Left lobe of liver (tissue), 2 donors: ENCODE measurements at places on chromosomes 3 and 15. TPM values are rescaled to one million over a fixed set of nuclear protein-coding genes. Genes with fewer than 3 reads are reported as not detected.
A peak's percentile ranks its signal among the peaks of the same experiment; 100 is the strongest.

PPP2R3A gene
- 1.5 TPM for total RNA-seq

GHSR gene
- not detected for total RNA-seq

DNA sequence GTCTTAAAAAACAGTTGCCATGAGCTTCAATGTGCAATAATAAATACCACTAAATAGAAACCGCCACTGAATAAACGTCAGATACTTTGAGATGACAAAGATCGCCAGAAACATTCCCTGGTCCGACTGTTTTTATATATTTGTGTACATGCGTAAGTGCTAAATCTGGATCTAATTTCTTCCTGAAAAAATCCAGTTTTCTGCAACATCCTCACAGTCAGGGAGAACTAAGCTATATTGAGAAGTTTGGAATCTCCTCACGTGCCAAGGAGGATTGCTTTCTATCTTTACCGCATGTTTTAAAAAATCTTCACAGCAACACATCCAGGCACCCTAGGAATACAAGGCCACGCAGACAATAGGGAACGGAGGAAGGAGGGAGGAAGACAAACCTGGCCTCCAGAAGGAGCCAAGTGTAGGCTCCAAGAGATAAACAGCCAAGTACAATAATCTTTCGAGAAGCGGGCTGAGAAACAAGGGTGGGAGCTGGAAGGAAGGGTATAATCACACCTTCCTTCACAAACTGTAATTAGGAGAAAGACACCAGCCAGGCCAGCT lies 5.7 kb downstream of the VGLL4 start:
- no peak for DNase-seq

RETNLB gene
- total RNA-seq: not detected

DNA sequence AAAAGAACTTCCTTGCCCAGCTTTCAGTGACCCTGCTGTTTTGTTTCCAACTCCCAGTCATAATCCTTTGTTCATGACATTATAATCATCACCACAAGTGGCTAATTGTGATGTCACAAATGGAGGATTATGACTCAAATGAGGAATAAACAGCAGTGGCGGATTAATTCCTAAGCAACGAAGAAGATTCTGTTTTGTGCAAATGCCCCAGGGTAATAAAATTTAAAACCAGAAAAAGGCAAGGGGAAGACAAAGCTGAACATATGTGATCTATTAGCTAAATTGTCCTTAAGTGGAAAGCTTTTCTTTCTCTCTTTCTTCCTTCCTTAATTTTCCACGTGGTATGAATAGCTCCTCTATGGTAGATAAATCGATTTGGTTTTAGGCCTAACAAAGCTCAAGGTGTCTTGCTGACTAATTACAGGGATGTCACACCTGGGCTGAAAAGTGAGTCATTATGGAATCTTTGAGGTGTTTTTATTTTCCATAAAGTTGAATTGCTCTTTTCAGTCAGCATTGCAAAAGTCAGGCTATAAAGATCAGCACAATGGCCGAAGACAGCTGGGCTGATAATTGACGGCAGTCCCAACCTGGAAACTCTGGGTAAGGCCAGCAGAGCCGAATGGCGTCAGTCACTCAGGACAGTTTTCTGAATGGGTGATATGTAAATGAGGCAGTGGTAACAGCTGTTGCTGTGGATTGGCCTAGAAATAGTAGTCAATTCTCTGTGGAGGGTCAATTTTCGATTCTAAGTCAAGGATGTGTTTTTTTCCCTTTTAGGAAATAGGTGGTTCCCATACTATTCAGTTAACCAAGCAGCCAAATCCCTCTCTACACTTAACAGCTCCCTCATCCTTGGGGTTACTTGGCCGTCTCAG lies 121.5 kb downstream of the PTPRG start:
- DNase-seq: no peak

CHRFAM7A gene
- 0.38 TPM for total RNA-seq

DNA sequence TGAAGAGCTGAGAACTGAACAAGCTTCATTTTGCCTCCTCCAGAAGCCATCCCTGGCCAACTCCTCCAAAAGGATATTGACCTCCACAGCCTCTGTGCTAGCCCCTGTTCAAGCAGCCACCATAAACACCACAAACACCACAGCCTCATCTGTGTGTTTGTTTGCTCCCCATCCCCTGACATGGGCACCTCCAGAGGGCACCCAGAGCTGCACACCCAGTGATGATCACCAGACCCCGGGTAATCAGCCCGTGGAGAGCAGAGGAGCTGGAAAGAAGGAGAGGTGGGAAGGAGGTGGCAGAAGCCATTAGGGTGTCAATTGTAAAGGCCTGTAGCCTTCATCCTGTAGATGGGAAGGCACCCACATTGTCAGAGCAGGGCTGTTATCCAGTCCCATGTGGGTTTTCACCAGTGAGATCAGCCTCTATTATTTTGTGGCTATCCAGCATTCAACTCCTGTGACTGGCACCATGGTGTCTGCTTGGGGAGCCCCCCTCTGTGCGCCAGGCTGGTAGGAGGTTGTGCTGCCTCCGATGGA lies 6.8 kb upstream of the WNT7A start:
- no peak for DNase-seq

GRCh38 chr15:79874242-79874641 lies 22.6 kb downstream of the MTHFS start:
- no peak for DNase-seq

ZNF660 gene
- total RNA-seq: 0.30 TPM

- DNase-seq: peak; percentile 22
Measured at GRCh38 chr15:28955160-28955992, 69.6 kb downstream of the APBA2 start.

- DNase-seq: no peak
Measured at GRCh38 chr3:136281966-136282520, 31.9 kb downstream of the PCCB start.

ZKSCAN7 gene
- 2.2 TPM for total RNA-seq

DNA sequence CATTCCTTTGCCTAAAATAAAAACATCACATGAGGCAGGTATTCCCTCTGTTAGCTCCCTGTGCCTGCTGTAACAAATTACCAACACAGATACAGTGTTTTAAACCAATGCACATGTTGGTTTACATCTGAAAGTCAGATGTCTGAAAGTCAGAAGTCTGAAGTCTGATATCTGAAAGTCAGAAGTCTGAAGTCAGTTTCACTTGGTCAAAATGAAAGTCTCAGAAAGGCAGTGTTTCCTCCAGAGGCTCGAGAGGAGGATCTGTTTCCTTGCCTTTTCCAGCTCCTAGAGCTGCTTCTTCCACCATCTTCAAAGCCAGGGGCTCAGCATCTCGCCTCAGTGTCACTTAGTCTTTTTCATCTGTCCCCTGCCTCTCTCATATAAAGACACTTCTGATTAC lies 22.0 kb downstream of the SST start:
- no peak for DNase-seq

- no peak for DNase-seq
Measured at GRCh38 chr15:90376789-90377188, 11.3 kb upstream of the IQGAP1 start.

HTR3E gene
- not detected for total RNA-seq
